ENCODE measurements at places on chromosomes 1 and 21.

GRCh38 chr1:37437087-37437486 is 37.3 kb upstream of the ZC3H12A start:
- no peak for DNase-seq

GRCh38 chr1:214295934-214296333 is 15.0 kb downstream of the SMYD2 start:
- no peak for DNase-seq

GRCh38 chr1:1243807-1244191 is 2.7 kb downstream of the C1QTNF12 start:
- DNase-seq = no peak

DNA sequence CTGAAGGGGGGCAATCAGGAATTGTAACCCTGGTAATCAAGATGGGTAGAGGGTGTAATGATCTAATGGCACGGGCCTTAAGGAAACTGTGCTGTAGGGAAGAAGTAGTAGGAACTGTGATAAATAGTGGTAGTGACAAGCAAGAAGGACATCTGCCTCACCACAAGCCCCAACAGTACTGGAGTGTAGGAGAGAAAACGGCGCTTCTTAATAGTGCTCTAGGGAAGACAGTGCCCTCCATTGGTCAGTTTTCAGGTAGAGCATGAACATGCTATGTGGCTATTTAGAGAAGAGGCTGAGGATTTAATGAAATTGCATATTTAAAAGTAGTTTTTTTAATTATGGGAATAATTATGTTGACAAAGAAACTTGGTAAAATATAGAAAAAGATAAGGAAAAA is 32.2 kb downstream of the SLC30A7 start:
- no peak for DNase-seq

- DNase-seq = no peak
These were observed 997 bp downstream of the PRKACB start for GRCh38 chr1:84145068-84145467.

DNA sequence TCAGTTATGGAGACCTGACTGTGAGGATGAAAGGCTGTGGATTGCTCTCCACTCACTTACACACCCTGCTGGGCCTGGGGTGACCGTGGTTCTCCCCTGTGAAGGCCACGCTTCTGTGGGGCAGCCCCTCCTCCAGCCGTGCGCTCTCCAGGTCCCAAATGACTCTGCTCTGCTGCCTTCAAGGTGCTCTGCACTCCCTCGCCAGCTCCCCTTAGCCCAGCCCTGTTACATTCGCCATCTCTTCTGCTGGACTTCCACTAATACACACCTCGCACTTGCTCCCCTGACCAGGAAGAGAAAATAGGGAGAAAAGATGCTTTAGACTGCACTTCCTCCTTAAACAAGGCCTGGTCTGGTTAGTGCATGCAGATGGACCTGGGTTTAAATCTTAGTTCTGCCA is 24.6 kb downstream of the OPTC start:
- DNase-seq = no peak

DNA sequence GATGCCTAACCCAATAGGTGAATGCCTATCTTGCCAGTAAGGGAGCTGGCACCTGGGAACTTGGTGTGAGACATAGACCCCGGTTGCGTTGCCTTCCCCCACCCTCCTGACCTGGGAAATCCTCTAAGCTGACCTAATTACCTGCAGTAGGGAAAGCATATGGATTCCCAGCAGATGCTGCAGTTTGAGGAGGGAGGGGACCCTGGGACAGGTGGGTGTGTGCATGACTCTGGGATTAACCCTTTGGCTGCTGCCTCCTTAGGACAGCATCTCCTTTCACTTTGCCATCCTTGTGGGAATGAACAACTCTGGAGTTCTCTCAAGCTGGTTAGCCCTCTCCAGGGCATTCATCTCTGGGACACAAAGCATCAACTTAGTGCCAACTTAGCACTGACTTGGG is 16.4 kb upstream of the NFASC start:
- no peak for DNase-seq

GRCh38 chr1:183417772-183418491 is at the start of gene NMNAT2:
NMNAT2 (minus strand) TSS chr1:183418380; CDS start chr1:183418267, 113 bp downstream.
- DNase-seq = no peak

GRCh38 chr1:38243106-38243505 is 196.5 kb upstream of the POU3F1 start:
- no peak for DNase-seq

DNA sequence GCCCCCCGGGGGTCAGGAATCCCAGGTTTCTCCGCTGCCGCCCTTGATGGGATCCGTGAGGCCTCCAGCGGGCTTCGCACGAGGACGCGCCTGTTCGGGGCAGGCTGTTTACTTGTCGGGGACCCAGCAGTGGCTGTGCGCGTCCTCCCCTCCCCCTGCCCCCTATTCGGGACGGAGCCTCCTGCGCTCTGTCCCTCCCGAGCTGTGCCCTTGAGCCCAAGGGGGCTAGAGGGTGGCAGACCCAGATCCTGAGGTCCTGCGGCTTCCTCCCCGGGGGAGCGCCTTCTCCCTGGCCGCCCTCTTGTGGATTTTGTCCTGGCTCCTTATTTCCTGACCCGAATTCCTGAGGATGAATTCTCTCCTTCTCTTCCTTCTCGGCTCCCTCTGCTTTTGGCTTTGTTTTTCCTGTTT is 38.4 kb downstream of the PIK3CD start:
- DNase-seq = no peak

DNA sequence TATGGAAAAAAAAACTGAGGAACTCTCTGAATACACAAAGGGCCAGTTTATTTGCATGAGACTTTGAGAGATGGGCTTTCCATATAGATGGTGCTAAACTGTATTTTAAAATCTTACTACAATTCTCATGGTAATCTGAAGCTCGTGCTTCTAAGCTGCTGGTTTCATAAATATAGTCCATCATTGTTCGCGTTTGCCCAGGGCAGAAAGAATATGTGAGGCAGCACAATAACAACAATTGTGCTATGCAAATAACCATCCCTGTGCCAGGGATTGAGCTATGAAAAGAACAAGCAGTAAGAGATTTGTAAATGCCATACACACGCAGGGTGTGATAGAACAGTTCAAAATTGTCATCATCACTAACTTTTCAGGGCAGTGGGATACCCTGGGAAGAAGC is 4.9 kb upstream of the EPS15 start:
- DNase-seq = no peak

- DNase-seq = no peak
These were observed 635.2 kb downstream of the SMYD3 start for GRCh38 chr1:245871915-245872314.

DNA sequence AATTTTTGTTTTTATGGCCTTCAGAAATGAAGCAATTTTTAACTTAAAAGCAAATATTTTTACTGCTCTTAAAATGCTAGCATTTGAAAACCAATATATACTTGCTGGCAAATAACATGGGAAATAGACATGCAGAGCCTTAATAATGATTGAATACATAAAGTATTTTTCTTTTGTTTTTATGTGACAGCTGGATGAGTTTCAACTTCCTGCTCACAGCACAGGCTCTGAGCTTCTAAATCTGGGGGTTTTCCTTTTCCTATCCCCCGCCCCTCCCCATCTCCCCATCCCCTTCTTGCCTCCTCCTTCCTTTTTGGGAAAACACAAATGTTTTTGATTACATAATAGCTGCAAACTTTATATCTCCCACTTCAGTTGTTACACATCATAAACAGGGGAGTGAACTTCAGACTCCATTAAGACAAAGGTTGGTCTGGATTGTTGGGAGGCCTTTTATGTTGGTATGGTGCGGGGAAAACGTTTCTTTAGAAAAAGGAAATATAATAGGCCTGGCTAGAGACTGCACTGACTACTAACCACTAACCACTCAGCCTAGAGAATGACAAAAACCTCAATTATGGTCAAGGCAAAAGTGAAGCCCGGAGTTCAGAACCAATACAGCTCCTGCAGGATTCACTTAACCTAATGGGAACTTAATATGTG is 116.1 kb upstream of the GORAB start:
- DNase-seq = no peak

GRCh38 chr21:31911138-31911907 is 38.5 kb downstream of the HUNK start:
- DNase-seq = no peak

DNA sequence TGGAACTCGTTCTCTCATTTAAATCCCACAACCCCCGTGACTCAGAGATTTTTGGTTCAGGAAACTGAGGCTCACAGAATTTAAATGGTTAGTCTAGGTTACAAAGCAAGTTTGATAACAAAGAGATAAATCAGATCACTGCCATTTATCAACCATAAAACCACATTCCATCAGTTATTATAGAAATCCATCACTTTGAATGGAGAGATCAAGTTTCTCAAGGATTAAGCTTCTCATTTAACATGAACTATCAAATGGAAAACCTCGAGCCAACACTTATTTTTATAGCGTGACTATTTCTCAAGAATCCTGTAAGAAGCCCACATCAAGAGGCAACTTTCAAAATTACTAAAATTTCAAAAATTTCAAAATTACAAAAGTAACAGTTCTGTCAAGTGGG is 11.9 kb downstream of the WLS start:
- no peak for DNase-seq

DNA sequence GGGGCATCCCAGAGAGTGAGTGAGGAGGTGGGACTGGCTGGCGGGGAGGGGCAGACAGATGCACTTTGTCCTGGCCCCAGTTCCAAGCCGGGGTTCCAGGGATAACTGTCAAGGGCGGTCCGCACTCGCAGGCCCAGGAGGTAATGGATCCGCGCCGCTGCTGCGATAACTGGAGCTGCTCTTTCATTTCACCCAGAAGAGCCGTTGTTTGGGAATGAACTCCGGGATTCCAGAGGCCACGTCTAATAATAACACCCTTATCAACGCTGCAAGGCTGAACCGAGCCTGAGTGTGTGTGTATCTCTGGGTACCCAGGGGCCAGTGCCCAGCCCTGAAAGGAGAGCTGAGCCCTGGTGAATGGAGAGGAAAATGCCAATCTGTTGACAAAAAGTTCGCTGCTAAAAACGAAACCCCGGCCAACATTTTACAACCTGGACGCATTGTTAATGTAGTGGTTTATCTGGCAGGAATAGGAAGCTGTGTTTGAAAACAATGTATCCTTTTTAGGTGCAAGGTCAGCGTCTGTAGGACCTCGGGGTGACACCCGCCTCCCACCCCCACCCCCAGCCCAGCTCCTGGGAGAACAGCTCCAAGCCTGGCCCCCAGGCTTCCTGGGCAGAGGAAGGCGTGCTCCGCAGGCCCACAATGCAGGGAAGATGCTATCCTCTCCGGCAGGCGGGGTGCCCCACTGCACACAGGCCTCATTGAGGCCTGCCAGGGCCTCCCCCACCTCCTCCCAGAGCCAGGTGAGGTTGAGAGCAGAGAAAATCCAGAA is 119.7 kb downstream of the PROX1 start:
- no peak for DNase-seq

DNA sequence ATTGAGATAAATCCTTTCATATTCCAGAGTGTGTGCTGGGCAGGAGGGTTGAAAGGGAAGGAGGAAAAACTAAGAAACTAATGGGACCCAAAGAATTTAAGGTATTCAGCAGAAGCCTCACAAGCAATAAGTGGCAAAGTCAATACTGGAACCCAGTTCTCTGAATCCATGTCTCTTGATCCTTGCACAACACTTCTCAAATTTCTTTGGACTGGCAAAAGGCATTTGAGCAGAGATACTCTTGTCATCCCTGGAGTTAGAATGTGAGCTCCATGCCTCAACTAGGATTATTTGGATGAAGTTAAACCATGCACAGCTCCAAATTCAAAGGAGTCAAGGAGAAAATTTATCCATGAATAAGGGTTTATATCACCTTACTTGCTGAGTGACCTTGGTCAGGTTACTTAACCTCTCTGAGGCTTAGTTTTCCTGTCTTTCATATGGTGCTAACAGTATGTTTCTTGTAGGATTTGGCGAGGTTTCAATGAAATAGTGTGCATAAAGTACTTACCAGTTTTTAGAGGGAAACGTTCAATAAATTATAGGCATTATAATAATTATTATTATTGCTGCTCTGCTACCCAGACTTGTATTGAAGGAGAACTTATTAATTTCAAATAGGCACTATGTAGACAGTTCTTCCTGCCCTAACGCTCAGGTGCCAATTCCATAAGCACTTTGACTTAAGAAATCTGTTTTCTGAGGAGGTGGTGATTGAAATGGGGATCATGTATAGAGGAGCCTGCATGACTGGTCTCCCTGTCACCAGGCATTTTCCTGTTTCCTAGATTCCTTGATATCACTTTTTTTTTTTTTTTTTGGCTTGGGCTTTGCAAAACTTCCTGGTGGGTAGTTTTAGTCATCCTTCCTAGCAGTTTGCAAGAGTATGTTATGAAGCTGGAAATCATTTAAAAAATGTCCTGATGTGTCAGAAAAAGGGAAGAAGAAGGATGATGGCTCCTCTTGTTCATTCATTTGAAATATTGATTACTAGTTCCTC is 125.0 kb upstream of the JUN start:
- DNase-seq = no peak

- DNase-seq = no peak
These were observed at the start of gene CACNA1S for GRCh38 chr1:201112173-201112731. CACNA1S (minus strand) TSS chr1:201112426; CDS start chr1:201112339, 87 bp downstream.

- no peak for DNase-seq
These were observed 57.9 kb upstream of the RUNX3 start for GRCh38 chr1:24987875-24988557.

- no peak for DNase-seq
These were observed 52.9 kb downstream of the OSBPL9 start for GRCh38 chr1:51669816-51670215.
